ENCODE measurements at places on chromosomes 5 and 9.

DNA sequence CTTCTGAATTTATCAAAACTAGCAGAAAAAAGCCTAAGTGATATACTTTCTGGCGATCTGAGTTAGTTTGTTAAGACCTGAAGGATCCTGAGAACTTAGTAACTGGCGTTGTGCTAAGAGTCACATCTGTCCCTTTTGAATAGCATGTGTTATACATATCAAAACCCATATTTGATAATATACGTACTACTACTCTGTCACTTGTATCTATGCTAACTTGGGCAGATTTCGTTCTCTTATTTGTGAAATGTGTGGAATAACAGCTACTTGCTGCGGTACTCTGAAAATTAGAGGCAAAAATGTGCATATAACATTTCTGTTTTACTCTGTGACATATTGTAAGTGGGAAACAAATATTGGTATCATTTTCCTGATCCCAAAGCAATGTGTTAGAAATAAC is 126.4 kb downstream of the PARP8 start:
- no peak for ATAC-seq

DNA sequence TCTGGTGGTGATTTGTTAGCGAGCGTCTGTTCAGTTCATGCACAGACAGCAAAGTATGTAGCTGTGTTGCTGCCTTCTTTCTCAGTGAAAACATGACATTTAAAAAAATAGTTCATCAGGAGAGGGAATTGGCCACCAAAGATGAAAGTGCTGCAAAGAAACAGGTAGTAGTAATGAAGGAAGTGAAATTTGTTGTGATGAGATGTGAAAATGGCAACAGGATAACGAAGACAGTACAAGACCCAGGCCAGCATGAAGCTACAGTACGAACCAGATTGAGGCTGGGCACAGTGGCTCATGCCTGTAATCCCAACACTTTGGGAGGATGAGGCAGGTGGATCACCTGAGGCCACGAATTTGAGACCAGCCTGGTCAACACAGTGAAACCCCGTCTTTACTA is 136.0 kb downstream of the SMARCA2 start:
- no peak for ATAC-seq

GRCh38 chr5:66958980-66959641 is 237.5 kb downstream of the CD180 start:
- no peak for ATAC-seq

- ATAC-seq = no peak
Observed at GRCh38 chr5:122073018-122073417, 5.0 kb downstream of the LOX start.

DNA sequence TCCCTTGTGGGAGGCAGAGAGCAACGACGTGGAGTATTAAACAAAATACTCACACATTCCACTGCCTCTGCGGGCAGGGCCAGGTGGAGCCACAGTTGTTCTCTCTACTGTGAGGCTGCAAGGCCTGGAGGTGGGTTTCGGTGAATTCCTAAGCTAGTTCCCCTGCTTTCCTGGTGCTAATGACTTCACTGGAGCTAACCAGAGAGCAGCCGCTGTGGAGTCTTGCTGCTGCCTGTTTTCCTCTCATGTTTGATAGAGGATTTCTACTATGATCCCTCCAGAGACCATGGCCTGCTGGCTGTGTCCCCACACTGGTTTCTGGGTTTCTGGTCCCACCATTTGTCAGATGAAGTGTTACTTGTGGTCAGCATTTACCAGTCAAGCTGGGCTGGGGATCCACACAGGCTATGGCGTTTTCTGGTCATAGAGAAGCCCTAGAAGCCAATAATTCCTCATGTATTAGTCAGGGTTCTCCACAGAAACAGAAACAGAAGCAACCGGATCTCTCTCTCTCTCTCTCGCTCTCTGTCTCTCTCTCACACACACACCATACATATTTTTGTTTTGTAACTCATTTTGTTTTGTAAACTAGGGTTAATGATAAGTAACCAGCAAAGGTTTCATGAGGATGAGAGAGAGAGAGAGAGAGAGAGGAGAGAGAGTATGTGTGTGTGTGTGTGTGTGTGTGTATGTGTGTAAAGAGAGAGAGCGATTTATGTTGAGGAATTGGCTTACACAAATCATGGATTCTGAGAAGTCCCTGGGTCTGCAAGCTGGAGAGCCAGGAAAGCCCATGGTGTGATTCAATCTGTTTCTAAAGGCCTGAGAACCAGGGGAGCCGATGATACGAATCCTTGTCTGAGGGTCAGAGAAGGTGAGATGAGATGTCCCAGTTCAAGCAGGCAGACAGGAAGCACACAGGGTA is 403.0 kb downstream of the GADD45G start:
- ATAC-seq = no peak

- no peak for ATAC-seq
Observed at GRCh38 chr5:8870349-8870958, 675.4 kb downstream of the SEMA5A start.

DNA sequence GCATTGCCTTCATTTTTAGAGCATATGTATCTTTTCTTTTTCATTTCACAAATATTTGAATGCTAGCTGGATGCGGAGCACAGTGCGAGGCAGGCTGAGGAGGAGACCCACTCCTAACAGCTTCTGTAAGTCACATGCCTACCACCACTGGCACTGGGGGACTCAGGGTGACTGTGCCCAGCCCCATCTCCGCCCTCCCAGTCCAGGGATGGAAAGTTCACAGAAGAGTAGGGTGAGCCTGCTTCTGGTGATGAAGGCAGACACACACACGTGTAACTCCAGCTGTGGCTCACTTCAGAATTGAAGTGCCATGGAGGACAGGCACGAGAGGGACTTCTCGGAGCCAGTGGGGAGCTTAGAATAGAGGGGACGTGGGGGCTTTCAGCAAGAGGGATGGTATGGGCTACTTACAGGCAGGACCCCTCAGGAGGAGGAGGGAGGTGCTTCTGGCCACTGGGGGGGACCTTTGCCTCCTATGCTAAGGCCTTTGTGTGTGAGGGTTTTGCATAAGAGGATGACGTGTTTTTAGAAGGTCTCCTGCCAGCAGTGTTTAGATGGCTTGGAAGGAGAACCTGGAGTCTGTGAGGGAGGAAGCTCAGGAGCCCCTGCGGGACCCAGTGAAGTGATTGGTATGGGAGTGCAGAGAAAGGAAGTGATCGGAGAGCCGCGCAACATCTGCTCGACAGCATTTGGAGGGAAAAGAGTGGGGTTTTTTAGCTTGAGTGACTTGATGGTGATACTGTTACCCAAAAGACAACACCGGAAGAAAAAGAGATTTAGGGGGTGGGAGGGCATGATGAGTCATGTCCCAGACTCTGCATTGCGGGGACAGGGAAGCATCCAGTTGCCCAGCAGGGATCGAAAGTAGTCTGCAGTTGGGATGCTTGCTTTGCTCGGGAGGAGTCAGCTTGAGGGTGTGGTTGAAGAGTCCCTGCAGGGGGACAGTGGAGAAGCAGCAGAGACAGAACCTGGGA is 163.5 kb upstream of the OTULINL start:
- ATAC-seq = no peak

- ATAC-seq = no peak
Observed at GRCh38 chr5:139451878-139452660, 10.5 kb downstream of the ECSCR start.

DNA sequence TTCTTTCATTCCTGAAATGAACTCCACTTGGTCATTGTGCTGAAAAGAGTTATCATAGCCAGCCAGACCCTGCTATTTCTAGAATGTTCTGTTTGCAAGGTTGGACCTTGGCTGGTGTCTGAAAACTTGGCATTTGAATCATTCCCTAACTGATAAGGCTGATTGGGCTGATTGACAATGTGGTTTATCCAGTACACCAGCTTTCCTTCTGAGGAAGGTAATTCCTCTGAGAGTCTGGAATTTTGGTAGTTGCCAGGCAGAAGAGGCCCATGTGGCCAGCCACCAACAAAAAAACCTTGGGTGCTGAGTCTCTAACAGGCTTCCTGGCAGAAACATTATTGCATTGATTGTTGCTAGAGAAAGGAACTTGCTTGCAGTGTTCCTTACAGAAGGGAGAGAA is 15.3 kb downstream of the SEC61B start:
- no peak for ATAC-seq
